ENCODE measurements at places on chromosomes 6 and 20.
A peak's percentile ranks its signal among the peaks of the same experiment; 100 is the strongest.

GRCh38 chr20:62745279-62745951 is 36.8 kb downstream of the NTSR1 start:
- DNase-seq: no peak

DNA sequence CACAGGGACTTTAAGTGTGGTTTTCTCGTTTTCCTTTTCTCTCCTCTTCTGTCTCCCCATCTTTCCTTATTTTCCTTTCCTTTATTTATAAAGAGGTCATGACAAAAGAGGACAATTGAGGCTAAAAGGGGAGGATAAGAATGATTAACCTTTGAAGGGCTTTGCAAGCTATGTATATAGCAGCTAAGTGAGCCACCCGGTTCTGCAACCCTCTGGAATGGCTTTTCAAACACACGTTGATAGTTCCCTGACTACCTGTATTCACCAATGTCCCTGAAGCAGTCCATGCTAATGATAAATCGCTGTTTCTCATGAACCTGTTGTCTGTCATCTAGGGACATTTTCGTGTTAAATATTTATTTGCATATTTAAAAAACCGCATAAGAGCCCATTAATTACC is 124.4 kb upstream of the RALGAPA2 start:
- DNase-seq: no peak

DNA sequence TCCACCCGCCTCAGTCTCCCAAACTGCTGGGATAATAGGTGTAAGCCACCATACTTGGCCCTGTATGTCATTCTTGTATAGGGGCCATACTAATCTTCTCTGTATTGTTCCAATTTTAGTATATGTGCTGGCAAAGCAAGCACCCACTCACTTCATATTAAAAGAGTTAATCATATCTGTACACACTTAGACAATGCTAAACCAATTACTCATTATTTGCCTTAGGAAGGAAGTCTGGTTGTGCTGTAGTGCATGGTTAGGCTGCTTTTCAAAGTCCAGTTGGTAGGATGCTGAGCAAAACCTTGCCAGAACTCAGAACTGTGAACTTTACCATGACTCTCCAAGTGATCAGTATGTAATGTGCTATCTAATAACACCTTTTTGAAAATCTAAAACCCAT is 88.6 kb downstream of the LIN28B start:
- DNase-seq: peak; percentile 78

DNA sequence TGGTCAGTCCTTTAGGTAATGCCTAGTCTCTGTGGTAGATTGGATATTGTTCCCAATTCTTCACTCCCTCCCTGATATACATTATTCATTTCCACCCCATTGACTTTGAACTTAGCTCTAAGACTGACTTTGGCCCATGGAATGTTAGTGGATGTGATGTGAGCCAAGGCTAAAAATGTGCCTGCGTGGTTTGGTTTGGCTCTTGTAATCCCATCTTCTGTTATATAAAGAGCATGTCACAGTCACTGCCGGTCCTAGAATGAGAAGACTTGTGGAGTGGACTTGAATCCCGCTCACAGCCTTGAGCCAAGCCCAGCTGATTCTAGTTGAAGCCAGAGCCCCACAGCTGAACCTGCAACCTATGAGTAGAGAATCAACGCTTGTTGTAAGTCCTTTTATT is 23.6 kb upstream of the DNAAF9 start:
- no peak for DNase-seq

DNA sequence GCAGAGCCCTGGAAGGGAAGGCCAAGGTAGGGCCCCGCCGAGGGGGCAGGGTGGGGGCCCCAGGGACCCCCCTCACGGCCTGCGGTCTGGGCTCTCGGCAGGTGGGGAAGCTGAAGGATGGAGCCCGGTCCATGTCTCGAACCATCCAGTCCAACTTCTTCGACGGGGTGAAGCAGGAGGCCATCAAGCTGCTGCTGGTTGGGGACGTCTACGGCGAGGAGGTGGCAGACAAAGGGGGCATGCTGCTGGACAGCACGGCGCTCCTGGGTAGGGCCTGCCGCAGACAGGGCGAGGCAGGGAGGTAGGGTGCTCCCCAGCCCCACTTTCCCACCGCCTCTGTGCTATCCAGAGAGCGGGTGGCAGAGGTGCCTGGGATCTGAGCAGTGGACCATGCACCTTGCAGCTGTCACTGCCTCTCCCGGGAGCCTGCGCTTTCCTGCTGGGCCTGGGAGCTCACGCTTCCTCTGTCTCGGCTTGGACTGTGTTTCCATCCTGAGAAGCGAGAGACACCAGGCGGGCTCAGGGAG is 83.1 kb downstream of the SYNJ2 start:
- DNase-seq: no peak

GRCh38 chr6:56222499-56222898 is 24.9 kb downstream of the COL21A1 start:
- DNase-seq: peak; percentile 44

GRCh38 chr20:47659904-47660601 is 125.2 kb downstream of the SULF2 start:
- DNase-seq: no peak

- DNase-seq: peak; percentile 43
These were observed 23.7 kb downstream of the NCOA7 start for GRCh38 chr6:125814481-125814880.

DNA sequence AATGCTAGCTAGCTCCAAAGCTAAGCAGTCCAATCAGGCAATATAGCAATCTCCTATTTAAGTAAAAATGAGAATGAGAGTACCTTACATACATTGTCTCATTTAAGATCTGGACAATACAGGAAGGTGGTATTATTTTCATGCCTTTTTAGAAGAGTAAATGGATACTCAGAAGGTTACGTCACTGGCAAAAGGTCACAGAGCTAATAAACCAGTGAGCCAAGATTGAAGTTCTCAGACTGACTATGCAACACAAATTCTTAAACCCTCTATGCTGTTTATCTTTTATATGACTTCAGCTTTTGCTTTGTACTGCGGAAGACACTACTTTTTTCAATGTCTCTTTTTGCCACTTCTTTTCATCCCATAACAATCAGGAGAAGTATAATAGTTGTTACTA is 135.2 kb upstream of the PRL start:
- DNase-seq: no peak

GRCh38 chr6:149446791-149447376 is 37.9 kb downstream of the ZC3H12D start:
- no peak for DNase-seq

Measured in cardiac fibroblast (primary cell).